Naive B cell (primary cell): ENCODE measurements at places on chromosomes 2 and 18. TPM values are rescaled to one million over a fixed set of nuclear protein-coding genes. Genes with fewer than 3 reads are reported as not detected.

- no peak for DNase-seq
Observed at GRCh38 chr2:79621755-79622154, 108.9 kb downstream of the CTNNA2 start.

The RAB17 gene
- polyA plus RNA-seq, result not detected

The OBSL1 gene
- not detected for polyA plus RNA-seq

The STPG4 gene
- polyA plus RNA-seq, result not detected

GRCh38 chr2:157261199-157261782 lies 3.8 kb downstream of the GALNT5 start:
- DNase-seq, result no peak

The SNORC gene
- not detected for polyA plus RNA-seq

DNA sequence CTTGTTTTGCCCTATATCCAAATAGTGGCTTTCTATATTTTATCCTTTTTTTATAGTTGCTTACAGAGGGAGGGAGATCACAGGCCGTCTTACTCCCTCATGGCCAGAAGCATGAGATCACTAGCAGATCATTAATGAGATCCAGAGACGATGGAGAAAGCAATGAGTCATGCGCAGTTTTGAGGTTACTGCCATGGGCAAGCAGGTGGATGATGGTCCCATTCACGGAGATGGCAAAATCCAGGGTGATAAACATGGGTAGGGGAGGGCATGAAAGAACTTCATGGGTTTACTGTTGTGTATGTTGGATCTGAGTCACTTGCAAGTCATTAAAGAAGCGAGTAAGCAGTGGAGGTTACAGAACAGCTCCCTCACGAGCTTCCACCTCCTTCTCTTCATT lies 60.4 kb downstream of the C18orf63 start:
- DNase-seq, result no peak

GRCh38 chr2:237901932-237902850 lies 42.8 kb downstream of the RAMP1 start:
- peak; percentile 63 for DNase-seq

DNA sequence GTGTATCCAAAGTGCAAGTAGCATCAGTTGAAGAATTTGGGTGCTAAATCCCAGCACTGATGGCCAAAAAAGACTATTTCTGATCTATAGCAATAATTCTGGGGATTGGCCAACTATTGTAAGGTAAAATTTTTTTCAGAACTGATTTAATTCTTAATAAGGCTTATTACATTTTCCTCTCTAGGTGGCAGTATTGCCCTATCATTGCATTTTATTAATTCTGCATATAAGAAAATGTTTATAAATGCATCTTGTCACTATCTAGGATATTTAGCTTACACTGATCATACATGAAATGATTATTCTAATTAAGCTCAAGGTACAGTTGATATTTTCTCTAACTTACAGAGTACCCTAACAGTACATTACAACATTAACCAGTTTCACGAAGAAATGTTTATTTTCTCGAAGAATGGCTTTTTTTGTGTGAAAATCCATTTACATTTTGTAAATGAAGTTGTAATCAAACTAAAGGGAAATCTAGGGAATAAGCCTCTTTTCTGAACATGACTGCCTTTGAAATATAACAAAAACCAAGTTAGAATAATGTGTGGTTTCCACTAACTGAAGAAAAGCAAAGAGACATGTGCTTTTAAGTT lies 11.0 kb downstream of the TTN start:
- peak; percentile 12 for DNase-seq

The ERFE gene
- not detected for polyA plus RNA-seq

DNA sequence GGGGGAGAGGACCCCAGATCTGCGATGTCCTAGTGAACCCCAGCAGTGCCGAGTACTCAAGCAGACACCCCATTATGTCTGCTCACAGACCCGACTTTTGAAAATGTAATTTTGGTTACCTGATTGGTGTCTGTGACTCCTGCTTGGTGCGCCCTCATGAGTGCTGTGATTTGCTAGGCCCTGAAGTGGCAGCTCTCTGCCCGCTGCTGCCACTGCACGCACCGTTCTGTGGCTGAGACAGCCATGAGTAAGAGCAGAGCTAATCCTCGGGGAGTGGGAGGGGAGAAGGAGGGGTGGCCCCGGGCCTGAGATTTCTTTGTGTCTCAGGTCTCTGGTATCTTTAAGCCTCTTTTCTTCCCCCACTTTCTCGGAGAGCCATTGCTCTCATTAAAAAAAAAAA lies 18.2 kb downstream of the FHOD3 start:
- DNase-seq, result no peak

DNA sequence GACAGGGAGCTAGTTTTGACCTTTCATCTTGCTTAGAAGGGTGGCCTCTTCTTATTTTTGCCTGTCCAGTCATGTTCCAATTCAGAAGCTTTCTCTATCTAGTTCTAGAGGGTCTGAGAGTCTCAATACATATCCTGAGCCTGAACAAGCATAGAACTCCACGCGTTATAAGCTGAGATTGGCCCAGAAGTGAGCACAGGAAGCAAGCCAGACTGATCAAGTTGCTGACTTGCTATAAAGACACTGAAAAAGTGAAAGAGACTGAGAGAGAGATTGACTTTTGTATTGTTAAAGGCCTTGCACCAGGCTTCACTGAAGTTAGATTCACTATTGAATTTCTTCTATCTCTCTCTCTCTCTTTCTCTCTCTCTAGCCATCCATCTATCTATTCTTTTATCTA lies 142.7 kb upstream of the DOCK10 start:
- DNase-seq, result no peak
